PC-3 (cell line): ENCODE measurements at places on chromosomes 1 and 21.
A peak's percentile ranks its signal among the peaks of the same experiment; 100 is the strongest.

DNA sequence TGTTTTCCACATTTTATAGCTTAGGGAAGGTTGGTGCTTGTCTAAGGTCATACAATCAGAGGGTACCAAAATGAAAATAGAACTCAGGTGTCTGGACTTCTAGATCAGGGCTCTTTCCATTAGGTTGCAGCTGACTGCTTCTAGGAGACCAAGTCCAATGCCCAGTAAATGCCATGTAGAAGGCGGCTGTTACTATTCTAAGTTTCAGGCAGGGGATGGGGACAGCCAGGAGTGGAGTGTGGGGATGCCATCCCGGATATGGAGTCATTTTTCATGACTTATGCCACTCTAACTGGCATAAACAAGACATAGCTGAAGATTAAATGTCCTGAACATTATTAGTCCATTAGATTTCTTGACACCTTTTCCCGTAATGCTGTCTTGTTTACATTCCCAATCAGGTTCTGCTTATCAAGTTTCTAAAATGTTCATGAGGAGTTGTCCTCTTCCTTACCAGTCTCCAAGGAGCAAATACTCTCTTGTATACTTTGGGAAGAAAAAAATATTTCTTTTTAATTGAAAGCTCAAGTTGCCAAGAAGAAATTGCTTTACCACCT lies 31.5 kb downstream of the XCL1 start:
- H3K36me3 ChIP-seq: no peaks in the 10 kb centered on the region
- no peaks in the 10 kb centered on the region for H3K27me3 ChIP-seq
- DNase-seq: no peak
- no peak overlapping the region for H3K27ac ChIP-seq
- H3K4me1 ChIP-seq: peaks cover 8% of the 10 kb centered on the region; the same call in 1 of the 2 replicates
- no peak overlapping the region for H3K4me3 ChIP-seq

- H3K4me3 ChIP-seq: no peak overlapping the region
- H3K36me3 ChIP-seq: no peaks in the 10 kb centered on the region
- H3K27me3 ChIP-seq: no peaks in the 10 kb centered on the region
- H3K27ac ChIP-seq: no peak overlapping the region
Measured at GRCh38 chr1:212554401-212554800, 54.2 kb upstream of the ATF3 start.

DNA sequence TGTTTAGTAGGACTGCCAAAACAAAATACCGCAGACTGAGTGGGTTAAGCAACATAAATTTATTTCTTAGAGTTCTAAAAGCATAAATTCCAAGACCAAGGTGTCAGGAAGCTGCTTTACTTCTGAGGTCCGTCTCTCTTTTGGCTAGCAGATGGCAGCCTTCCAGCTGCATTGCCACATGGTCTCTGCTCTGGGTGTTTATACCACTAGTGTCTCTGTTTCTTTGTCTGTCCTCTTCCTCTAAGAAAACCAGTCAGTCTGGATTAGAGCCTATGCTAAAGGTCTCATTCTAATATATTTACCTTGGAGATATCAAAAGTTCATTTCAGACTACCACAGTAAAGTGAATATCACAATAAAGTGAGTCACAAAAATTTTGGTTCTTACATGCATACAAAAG lies 519.8 kb downstream of the COL11A1 start:
- DNase-seq: no peak
- H3K36me3 ChIP-seq: no peaks in the 10 kb centered on the region

DNA sequence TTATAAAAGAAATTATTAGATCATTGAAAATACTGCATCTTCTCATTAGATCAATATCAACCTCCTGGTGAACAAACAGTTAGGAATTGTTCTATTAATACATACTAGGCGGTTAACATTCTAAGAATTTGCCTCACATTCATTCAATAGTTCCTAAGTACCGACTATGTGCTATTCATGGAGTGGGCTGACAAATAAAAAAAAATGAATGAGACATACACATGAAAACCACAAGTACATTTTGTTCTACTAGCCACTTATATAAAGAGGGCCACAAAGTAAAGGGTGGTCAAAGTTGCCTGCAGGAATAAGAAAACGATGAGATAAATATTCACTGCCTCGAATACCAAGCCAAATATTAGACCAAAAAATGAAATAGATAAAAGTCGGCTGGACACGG lies 294.4 kb downstream of the SDCCAG8 start:
- no peak overlapping the region for H3K4me3 ChIP-seq
- no peaks in the 10 kb centered on the region for H3K36me3 ChIP-seq
- 0 out of 2 replicates have a peak, but pooled peaks cover 5% of the 10 kb centered on the region for H3K4me1 ChIP-seq
- H3K27ac ChIP-seq: no peak overlapping the region

DNA sequence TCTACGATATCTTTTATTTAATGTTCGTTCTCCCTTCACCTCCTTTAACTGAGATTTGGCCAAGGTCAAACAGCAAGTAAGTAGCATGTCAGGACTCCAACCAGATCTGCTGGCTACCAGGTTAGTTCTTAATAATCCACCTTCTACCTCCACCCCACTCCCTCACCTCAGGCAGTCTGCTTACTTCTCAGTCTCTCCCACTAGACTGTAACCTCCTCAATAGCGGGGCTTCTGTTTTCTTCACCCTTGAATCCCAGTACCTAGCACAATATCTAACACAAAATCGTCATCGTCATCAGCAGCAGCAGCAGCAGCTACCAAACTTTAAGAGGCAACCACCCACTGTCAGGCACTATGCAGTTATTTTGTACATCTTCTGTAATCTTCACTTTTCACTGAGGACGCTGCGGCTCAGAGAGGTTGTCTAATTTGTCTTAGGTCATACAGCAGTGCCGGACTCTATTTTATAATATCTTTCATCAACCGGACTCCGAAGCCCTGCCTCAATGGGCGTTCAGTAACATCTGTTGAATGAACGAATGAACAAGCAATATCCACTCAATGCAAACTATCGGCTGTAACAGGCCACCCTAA lies 859 bp upstream of the MAGI3 start:
- peak; percentile 8 for DNase-seq
- H3K27ac ChIP-seq: peak overlapping the region; percentile 42
- no peaks in the 10 kb centered on the region for H3K27me3 ChIP-seq
- H3K36me3 ChIP-seq: no peaks in the 10 kb centered on the region
